ENCODE measurements at places on chromosomes 1 and 21. TPM values are rescaled to one million over a fixed set of nuclear protein-coding genes. Genes with fewer than 3 reads are reported as not detected.

Gene CD101
- 0.60 TPM for total RNA-seq

Gene SYTL1
- 0.32 TPM for total RNA-seq

Gene OPTC
- not detected for total RNA-seq

Gene LCE1C
- not detected for total RNA-seq

Gene C1orf50
- 4.1 TPM for total RNA-seq

Gene HSD3B2
- not detected for total RNA-seq

Gene RGS21
- not detected for total RNA-seq

Gene GPR25
- not detected for total RNA-seq

Gene CELA3A
- total RNA-seq = not detected

Gene TAF1A
- 7.1 TPM for total RNA-seq

Gene FAM72D
- total RNA-seq = 0.09 TPM

Gene C1orf116
- under 0.01 TPM for total RNA-seq

Gene LCE1A
- not detected for total RNA-seq

Gene LAPTM5
- total RNA-seq = under 0.01 TPM

Gene OR2L13
- total RNA-seq = not detected

Gene FCAMR
- total RNA-seq = under 0.01 TPM

Gene ATP5IF1
- total RNA-seq = 337 TPM

Gene LGR6
- total RNA-seq = not detected

Data from bronchial smooth muscle cell (primary cell).